ENCODE measurements at places on chromosomes 12 and 14.

- no peak for DNase-seq
These were observed 845 bp downstream of the TMEM132C start for GRCh38 chr12:128267651-128268378.

GRCh38 chr12:65306366-65307168 is 28.1 kb downstream of the MSRB3 start:
- no peak for DNase-seq

DNA sequence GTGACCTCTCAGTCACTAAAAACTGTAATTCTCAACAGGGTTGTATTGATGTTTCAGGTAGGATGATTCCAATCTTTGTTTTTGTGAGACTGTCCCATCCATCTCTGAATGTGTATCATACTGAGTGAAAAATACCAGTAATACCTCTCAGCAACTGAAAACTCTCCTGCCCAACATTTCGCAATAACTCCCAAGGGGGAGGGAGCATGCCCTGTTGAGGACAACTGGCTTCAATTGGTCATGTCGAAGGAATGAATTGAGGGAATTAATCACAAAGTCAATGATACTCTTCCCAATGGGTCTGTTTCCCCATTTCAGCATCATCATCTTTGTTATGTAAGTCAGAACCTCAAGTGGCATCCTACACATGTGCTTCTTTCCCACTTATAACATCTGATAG is 102.4 kb upstream of the E2F7 start:
- no peak for DNase-seq

DNA sequence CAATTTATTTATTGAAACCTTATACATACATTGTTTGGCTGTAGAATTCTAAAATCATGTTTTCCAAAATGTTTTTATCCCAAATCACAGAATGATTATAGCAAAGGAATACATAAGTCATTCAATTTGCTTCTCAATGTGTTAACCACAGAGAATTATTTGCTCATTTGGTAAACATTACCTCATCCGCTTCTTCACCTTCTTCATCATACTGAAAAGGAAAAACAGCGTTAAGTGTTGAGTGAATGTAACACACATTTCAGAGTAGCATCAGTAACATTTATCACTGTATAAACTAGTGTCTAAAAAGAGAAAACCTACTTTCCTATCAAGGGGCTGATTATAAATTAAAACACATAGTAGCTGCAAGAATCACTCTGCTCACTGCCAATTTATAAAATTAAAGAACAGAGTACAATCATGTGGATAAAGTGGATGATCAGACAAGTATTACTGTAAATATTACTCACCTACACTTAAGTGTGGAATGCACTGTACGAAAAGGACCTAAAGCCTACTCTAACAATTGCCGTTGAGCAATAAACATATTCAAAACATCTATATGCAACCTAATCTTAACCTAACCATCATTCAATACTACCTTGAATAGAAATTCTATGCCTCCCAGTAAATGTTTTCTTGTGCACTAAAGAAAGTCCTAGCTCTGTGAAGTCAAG is 18.1 kb upstream of the PHLDA1 start:
- no peak for DNase-seq

DNA sequence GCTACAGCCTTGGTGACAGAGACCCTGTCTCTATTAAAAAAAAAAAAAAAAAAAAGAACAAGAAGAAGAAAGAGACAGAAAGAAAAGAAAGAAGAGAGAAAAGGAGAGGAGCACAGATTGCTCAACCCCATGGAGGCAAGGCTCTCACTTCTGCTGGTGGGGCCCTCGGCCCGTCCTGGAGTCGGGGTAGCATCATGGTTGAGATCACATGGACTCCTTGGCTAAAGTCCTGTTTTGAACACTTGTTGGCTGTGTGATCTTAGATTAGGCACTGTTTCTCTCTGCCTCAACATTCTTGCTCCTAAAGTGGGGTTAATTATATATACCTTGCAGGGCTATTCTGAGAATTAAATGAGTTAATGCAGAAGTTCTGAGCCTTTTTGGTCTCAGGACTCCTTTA is 207.7 kb downstream of the CACNA1C start:
- DNase-seq = no peak

GRCh38 chr14:87108726-87109125 is 884.3 kb downstream of the GALC start:
- DNase-seq = no peak

- DNase-seq = peak; percentile 89
These were observed at the start of gene MYG1 for GRCh38 chr12:53299454-53300180. Gene MYG1, plus strand, starts transcription at chr12:53299695. Its CDS starts 43 bp downstream, at chr12:53299738.

GRCh38 chr12:107349008-107349747 is 255.8 kb upstream of the CRY1 start:
- no peak for DNase-seq

Data from activated CD8-positive, alpha-beta memory T cell treated with anti-CD3 and anti-CD28 coated beads for 24 hours (primary cell).